ENCODE measurements at places on chromosomes 4 and X.
A peak's percentile ranks its signal among the peaks of the same experiment; 100 is the strongest.

GRCh38 chrX:150018931-150019361, 80.7 kb upstream of the EOLA2 start:
- DNase-seq: no peak

DNA sequence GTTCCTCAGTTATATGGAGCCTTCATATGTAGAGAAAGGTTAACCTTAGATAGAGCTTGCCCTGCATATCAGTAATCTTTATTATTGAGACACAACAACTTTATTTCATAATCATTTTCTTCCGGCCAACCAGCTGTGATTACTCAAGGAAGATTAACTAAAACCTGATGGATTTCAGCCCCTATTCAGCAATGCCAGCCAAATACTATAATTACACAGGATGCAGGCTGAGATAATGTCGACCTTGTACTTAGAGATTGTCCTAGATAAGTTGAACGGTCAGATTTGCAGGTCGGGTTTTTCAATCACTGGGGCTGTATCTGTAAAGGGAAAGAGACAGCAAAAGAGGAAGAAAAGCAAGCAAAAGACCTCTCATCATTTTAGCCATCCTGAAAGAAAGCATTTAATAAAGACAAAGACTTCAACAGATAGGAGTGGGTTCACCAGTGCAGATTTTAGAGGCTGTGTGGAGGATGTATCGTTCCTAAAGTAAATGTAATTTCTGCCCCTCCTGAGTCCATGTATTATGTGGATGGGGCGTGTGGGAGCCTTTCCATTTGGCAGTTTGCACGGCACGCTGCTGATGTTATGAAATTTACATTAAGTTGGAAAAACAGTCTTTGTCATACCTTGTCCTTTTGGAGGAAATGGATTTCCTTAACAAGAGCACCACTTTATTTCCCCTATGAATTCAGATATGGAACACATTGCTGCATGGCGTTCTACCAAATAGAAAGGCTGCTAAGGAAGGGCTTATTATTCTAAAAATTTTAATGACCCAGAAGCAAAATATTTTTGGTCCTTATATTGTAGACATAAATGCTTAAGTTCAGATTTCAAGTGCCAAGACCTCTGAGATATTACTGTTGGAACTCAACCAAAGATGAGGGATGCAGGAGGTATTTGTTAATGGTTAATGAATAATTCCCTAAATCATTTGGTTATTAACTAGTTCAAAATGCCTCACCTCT, 496.7 kb downstream of the SPRY1 start:
- peak; percentile 37 for DNase-seq

DNA sequence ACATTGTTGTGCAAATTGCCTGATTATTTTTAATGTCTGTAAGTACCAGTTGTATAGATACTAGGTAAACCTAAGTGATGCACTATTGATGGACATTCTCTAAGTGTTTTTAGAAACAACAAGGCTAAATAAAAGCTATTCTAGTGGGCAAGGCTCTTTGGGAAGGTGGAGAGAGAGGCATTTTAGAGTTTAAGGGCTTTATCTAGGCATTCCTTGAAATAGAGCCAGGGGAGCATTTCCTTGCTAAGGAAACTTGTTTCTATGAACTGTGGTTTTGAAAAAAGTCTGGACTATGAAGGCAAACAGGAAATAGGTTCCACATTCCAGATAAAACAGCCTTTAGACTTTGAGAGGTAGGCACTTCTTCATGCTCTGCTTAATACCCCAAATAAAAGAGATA, 23.8 kb downstream of the BMX start:
- DNase-seq: no peak

DNA sequence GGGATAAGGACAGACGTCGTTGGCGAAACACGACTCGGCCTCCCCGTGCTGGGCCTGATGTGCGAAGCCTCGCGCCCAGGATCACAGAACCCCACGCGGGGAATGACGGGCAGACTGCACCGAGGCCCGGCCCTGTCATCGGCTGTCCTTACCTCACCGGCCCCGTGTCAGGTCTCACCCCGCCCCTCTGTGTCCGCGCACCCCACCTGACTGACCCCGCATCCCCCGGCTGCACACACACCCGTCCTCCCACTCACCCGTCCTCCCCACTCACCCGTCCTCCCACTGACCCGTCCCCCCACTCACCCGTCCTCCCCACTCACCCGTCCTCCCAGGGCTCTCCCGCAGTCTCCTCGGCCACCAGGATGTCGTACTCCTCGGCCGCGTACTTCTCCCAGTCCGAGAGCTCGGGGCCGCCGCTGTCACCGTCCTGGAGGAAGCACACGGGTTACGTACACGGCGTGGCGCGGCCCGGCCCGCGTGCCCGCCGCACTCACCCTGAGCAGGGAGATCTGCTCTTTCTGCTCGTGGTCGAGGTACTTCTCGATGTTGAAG, 19.8 kb upstream of the GTPBP6 start:
- DNase-seq: no peak

GRCh38 chrX:37662181-37662580, 23.4 kb upstream of the XK start:
- DNase-seq: no peak

GRCh38 chr4:181566490-181566889, 676.7 kb upstream of the TENM3 start:
- peak; percentile 19 for DNase-seq

GRCh38 chrX:19347916-19348315, 4.2 kb downstream of the PDHA1 start:
- no peak for DNase-seq

DNA sequence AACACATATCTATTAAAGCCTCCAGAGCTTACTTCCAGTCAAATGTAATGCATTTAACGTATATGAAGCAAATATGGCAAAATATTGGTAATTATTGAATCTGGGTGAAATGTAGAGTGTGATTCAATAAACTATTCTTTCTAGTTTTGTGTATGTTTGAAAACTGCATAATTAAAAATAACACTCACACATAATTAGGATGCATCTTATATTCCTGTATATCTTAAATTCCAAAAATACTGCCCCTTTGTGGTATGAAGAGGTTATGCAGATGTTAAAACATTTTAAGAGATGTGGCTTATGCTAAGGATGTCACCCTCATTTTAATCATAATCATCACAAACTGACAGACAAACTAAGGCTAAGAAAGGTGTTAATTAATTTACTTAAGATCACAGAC, 182.9 kb downstream of the COX18 start:
- DNase-seq: no peak

DNA sequence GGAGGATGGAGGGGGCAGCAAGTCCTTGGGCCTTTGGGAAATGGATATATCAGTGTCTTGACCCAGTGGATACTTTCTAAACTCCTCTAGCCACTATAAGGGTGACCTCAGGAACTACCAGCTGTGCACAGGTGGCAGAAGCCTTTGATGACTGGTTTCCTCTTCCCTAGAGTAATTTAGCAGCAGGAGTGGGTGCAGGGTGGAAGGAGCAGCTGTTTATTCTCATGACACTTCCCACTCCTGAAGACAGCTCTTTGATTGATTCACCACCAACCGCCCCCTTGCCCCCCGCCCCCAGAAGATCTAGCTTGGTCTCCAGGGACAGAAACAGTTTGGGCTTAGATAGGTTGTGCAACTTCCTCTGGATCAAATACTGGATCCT, 63.0 kb downstream of the GPC3 start:
- DNase-seq: no peak

DNA sequence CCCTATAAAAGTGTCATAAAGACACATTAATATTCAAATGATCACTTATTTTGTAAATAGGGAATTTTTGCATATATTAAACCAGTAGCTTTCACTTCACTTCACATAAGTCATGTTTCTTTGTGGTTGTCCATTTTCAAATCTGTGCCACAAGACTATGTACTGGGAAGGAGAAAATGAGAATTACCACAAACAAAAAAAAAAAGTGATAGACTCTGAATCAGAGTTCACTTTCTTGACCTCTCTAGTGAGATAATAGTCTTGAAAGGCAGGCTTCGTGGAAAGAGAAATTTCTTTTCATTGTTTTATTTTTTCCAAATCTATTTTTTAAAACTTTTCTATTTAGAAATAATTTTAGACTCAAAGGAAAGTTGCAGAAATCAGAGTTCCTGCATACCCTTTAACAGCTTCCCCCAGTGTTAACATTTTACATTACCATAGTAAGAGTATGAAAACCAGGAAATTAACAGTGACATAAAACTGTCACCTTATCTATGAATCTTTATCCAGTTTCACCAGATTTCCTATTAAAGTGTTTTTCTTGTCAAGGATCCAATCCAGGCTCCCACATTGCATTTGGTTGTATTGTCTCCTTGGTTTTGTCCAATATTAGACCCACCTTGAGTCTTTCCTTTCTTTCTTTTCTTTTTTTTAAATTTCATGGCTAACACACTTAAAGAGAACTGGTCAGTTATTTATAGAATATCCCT, 215.4 kb upstream of the PGRMC2 start:
- no peak for DNase-seq

DNA sequence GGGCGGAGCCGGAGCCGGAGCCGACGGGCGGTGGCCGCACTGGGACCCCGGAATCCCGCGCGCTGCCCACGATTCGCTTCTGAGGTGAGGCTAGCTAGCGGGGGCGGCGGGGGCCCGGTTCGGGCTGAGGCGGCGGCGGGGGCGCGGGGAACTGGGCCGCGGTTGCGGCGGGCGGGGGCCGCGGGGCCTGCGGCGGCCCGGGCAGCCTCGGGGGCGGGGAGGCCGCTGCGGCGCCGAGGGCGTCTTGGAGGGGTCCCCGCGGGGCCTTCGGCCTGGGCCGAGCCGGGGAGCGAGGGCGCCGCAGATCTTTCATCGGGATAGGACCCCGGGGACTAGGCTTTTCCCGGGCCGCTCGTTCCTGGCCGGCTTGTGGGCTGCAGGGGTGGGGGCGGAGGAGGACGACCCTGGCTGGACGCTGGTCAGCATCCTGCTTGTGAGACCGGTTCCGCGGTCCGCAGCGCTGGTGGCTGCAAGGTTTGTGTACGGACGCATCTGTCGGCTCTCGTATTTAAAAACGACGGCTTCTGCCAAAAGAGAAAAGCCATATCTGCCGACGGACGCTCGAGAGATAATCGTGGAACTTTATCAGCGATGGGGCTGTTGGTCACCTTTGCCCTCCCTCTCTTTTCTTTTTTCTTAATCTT, 419 bp downstream of the ADD1 start:
- no peak for DNase-seq

- DNase-seq: no peak
Measured at GRCh38 chrX:149205081-149205480, 300.0 kb downstream of the IDS start.

DNA sequence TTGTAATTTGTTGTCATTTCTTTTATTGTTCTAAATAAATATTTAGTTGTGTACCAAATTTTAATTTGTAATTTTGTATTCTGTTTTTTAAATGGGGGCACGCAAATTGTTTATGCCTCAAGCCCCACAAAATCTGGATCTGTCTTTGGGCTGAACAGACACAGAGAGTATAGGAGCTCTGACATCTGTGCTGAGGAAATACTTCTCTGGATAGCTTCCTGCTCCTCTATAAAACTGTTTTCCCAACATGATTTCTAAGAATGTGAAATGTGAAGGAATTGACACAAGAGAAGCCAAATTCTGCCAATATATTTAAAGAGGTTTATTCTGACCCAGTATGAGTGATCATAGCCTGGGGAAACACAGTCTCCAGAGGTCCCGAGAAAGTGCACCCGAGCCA, 93.0 kb downstream of the IL13RA2 start:
- DNase-seq: no peak

GRCh38 chr4:41537292-41537890, 566 bp upstream of the LIMCH1 start:
- DNase-seq: no peak

GRCh38 chr4:184250795-184251669, 33.4 kb upstream of the ENPP6 start:
- DNase-seq: peak; percentile 47

DNA sequence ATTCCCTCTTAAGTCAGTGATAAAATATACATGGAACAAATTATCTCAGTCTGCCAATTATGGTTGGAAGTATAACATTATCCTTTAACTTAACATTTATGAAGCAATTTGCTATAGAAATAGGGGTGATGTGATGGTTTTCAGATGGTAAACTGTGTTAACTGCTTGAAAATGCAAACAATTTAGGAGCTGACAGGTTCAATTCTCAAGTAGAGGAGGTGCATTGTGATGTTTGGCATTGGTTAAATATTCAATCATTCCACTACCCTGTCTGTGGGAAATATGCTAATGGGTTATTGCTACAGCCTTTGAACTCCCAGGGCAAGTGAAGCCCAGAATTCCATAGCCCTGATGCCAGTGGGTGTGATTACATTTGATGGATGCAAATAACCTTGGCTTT, 243.4 kb upstream of the GK2 start:
- DNase-seq: no peak

DNA sequence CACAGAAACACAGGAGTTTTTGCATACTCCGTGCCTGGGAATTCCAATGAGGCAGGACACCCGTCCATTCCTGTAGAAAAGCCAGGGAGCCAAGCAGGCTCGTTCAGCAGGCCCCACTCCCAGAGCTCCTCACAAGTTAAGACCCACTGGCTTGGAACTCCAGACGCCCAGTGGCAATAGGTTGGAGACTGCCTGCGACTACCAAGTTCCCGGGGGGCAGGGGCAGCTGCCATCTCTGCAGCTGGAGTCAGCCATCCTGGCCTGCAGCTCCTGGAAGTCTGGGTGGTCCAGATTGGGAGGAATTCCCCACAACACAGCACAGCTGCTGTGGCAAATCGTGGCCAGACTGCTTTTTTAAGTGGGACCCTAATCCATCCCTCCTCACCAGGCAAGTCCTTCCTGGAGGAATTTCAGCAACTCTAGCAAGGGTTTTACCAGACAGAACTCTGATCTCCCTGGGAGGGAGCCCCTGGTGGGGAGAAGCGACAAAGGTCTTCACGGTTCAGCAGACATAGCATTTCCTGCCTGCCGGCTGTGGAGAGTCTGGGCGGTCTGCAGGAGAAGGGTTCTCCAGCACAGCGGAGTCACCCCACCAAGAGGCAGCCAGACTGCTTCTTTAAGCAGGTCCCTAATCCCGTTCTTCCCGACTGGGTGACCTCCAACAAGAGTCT, 231.9 kb downstream of the STPG2 start:
- no peak for DNase-seq

- DNase-seq: no peak
Measured at GRCh38 chr4:27635936-27636913, 775.6 kb downstream of the STIM2 start.

- no peak for DNase-seq
Measured at GRCh38 chrX:65513610-65514009, 21.0 kb downstream of the LAS1L start.

- DNase-seq: peak; percentile 16
Measured at GRCh38 chr4:94298725-94299252, 43.8 kb downstream of the HPGDS start.

DNA sequence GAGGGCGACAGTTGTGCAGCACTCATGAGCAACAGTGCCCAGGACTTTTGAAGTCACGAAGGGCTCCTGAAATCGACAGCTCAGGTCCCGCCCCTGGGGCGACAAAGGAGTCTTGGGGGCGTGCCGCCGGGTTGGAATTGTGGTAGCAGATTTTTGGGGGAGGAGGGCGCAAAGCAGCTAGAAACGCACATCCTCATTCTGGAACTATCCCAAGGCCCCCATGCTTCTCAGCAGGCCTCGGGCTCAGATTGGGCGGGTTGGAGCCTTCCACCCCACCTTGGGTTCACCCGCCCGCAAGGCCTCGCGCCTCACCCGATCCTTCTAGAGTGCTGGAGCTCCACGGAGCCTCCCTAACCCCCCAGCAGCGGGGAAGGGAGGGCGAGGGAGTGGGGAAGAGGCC, 85.5 kb downstream of the HPRT1 start:
- no peak for DNase-seq

Data from large intestine (tissue), 12 donors.